ENCODE measurements at places on chromosomes 4 and X.

GRCh38 chr4:169256101-169256612 is 14.6 kb downstream of the SH3RF1 start:
- no peak for DNase-seq

DNA sequence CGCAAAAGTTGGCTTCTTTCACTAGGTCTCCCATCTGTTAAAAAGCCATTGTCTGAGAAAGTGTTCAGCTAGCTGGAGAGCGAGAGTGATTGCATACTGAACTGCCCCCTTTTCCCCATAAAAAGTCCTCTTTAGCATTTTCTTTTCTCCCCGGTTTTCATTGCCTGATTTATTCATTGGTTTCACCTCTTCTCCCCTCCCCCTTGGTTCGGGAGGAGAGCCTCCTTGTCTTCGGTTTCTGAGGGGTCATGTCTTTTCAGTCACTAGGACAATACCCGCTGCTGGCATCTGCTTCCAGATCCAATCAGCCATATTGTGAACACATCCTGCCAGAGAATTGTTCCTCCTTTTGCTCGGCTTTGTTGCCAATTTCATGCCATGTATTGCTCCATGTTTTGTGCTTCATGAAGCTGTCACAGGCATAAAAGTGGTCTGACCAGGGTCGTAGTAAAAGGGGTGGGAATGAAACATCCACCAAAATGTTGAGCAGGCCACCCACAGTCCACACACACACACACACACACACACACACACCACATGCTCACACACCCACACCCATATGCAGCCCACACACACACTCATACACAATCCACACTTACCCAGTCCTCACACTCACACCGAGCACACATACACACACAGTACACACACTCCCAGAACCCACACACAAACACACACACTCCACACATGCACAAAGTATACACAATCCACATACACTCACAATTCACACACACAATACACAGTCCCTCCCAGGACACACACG is 136.0 kb downstream of the NKX6-1 start:
- no peak for DNase-seq

DNA sequence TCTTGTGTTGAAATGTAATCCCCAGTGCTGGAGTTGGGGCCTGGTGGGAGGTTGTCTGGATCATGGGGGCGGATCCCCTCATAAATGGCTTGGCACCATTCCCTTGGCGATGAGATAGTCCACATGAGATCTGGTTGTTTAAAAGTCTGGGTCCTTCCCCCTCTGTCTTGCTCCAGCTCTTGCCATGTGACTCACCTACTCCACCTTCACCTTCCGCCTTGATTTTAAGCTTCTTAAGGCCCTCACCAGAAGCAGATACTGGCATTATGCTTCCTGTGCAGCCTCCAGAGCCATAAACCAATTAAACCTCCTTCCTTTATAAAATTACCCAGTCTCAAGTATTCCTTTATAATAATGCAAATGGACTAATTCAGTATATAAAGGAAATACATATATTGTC is 111.5 kb downstream of the NR3C2 start:
- no peak for DNase-seq

- no peak for DNase-seq
These were observed 20.4 kb upstream of the SH3KBP1 start for GRCh38 chrX:19907794-19908193.

DNA sequence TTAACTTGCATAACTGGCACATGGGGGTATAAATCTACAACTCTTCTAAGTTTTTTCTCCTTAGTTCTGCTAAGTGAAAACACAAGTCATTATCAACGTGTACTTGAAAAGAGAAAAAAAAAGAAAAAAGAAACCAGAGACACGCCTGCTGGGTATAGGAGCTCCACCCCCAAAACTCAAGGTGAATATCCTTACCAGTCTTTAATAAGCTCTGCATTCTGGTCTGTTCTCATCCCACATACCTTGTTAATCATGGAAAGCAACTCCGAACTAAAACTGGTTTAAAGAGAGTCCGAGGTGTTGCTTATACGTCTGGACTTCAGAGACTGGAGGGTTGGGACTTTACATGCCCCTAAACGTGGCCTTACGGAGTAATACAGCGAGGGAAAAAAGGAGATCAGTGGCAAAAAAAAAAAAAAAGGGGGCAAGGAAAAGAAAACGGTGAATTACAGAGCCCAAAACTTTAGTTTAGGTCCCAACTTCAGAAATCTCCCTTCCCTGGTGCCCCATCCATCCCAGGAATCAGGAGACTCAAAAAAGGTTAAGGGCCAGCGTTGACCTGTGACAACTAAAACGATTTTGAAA is 1.0 kb downstream of the PGRMC2 start:
- no peak for DNase-seq

- DNase-seq, result no peak
These were observed 5.8 kb downstream of the MECP2 start for GRCh38 chrX:154091678-154092077.

GRCh38 chr4:184397516-184398163 is 76.7 kb downstream of the IRF2 start:
- DNase-seq, result no peak

DNA sequence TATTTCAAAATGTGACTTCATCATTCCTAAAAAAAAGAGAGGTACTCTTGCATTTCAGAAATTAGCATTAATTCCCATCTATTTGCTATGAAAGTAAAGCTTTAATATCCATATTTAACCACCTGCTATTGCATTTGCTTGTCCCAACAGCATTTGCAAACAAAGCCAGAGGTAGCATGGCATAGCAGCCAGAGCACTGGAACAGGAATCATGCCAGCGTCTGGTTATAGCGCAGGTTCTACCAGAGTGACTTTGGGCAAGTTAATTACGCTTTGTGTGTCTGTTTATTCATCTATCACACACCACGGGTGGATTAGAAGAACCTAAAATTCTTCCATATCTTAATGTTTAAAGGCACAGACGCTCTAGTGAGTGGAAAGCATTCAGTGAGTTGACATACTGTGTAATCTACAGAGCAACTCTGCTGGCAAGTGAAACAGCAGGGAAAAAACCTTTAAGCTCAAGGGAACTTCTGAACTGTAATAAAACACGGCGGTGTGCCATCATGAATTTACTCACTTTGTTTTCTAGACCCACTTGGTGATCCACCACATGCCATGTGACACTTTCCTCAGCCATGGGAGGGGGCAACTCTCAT is 76.6 kb upstream of the QRFPR start:
- no peak for DNase-seq

GRCh38 chr4:159383562-159383931 is 280.7 kb downstream of the RAPGEF2 start:
- no peak for DNase-seq

DNA sequence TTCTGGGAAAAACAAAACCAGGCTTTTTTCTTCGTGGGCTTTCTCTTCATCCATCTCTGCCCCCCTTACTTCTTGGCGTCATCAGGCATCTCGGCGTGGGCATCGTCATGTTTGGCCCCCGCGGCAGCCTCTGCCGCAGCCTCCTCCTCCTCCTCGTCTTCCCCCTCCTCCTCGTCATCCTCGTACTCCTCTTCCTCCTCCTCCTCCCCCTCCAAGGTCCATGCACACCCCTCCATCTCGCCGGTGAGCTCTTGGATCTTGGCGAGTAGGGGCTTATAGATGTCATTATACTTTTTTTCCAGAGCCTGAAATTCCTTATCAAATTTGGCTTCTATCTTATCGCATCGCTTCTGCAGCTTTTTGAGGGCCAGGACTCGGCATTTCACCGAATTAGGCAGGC is 488 bp downstream of the NAP1L5 start:
- DNase-seq, result no peak

DNA sequence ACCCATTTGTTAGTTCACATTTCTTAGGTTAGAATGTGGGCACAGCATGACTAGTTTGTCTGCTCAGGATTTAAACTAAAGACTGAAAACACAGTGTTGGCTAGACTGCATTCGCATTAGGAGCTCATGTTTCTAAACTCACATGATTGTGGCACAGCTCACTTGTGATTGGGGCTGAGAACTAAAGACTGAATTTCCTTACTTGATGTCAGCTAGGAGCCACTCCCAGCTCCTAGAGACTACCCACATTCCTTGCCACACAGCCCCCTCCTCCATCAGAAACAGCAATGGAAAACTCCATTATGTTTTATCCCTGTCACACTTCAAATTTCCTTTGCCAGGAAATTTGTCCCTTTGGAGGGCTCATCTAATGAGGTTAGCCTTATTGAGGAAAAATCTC is 170.2 kb upstream of the NUDT6 start:
- no peak for DNase-seq

Data from AG09319 (cell line).